Endodermal cell (in vitro differentiated cells): ENCODE measurements at places on chromosomes 11 and 22.

DNA sequence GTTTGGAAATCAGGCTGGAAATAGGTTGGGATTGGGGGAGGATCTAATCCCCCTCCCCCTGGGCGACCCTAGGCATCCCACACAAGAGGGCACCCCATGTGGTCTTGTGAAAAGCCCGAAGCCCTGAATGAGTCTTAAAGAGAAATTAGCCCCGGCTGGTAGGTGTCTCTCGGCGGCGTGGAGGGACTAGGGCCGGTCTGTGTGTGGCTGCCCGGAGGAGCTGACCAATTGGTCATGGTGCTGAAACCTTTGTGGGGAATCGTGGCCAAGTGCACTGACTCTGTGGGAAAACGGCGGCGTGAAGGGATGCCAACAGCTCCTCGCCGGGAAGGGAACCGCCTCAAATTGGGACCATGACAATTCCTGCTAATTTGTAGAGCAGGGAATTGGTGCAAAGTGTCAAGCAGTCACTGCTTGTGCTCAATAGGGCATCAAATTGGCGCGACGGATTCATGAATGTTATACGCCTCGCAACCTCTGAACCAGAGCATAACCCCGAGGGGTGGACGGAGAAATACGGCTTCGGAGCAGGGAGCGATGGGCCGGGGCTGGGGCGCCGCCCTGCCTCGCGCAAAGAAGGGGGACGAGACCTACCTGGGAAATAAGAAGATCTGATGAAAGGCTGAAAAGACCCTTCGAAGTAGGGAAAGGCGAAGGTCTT is 1.5 kb downstream of the DBX1 start:
- peak; percentile 94 for DNase-seq

GRCh38 chr22:49392247-49392646 is 435.4 kb downstream of the BRD1 start:
- peak; percentile 20 for DNase-seq

DNA sequence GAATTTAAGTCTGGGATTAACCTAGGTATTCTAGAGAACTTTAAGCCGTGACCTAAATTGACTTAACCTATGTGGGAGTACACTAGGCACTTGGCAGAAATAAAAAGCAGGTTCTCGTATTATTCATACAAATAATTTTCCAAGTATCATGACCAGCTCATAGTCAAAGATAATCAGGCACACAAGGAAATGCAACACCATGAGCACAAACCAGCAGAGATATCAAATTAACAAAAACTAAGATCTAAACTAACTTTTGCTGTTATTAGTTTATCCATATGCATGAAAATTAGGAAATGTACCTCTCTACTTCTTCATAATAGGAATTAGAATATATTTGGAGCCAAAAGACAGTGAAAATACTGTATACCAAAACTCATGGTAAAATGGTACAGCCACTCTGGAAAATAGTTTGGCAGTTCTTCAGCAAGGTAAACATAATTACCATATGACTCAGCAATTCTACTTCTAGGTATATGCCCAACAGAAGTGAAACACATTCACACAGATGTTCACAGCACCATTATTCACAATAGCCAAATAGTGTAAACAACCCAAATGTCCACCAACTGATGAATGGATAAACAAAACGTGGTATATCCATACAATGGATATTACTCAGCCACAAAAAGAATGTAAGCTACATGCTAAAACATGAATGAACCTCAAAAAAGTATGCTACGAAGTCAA is 154.1 kb downstream of the ENTHD1 start:
- no peak for DNase-seq

- DNase-seq, result no peak
These were observed 64.9 kb downstream of the DEPDC5 start for GRCh38 chr22:31818481-31819392.

GRCh38 chr11:9396752-9397151 is 12.3 kb downstream of the IPO7 start:
- DNase-seq, result no peak

DNA sequence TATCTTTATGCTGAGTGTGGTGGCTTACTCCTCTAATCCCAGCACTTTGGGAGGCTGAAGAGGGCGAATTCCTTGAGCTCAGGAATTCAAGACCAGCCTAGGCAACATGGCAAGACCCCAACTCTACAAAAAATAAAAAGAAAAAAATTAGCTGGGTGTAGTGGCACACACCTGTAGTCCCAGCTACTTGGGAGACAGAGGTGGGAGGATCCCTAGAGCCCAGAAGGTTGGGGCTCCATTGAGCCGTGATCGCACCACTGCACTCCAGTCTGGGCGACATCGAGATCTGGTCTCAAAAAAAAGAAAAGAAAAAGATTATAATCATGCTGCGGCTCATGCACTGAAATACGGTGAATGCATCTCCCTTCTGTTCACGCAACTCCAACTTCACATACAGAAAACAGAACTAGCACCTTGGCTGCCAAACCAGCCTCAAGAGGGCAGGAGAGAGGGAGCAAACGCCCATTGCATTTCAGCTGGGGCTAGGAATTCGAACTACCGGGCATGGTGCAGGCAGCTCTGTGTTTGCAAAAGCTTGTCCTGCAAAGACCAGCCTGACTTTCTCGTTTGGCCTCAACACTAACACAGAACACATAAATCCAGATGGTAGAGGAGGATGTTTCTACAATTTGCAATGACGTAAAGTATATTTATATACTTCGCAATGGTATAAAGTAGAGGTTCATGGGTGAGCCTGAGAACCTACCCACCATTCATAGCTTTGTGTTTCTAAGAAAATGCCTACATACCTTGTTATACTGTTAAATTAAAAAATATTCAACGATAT is 6.3 kb upstream of the SYNGR1 start:
- peak; percentile 92 for DNase-seq

GRCh38 chr11:29373725-29374124 is 643.1 kb downstream of the KCNA4 start:
- no peak for DNase-seq

DNA sequence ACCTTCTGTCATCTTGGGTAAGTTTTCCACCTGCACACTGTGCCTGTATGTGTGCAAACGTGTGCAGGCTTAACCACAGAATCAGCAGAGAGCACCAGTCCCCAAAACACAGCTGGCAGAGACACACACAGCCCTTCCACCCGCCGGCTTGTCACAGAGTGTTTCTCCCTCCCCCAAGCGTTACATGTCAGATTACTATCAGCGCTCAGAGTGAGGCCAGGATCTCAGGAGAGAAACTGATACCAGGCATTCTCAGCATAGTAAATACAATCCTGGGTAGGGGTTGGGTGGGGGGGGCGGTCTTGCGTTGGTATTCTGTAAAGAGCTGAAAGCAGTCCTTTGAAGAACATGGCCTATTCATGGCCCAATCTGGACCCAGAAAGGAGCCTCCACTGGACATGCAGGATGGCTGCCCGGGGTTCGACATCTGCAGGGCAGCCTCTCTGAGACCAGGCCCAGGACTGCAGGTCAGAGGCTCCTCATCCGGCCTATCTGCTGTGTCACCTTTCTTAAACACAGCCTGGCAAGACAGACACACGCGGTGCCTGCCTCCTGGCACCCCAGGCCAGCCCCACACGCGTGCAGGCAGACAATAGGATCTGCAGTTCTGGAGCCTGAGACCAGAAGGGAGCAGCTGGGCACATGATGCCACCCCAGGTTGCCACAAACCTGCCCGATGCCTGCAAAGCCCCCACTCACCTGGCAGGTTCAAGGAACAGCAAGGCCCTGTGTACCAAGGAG is 1.7 kb downstream of the OSBPL5 start:
- DNase-seq, result peak; percentile 52

GRCh38 chr11:10844356-10844755 is 13.5 kb downstream of the ZBED5 start:
- DNase-seq, result no peak

- peak; percentile 58 for DNase-seq
These were observed 229.6 kb downstream of the SWAP70 start for GRCh38 chr11:9893474-9893873.

DNA sequence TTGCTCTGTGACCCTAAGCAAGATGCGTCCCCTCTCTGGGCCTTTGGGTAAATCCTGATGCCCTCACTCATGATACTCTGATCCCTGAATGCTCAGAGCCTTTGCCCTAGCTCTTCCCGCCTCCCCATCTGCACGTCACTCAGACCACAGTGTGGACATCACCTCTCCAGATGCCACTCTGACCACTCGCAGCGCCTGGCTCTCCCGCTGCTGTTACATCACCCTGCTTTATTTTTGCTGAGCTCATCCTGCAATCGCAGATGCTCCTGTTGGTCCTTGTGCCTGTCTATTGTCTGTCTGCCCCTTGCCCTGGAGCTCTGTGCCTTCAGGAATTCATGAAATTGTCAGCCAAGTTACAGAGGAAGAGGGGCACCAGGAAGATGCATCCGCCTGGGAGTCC is 5.5 kb downstream of the OSM start:
- no peak for DNase-seq

- DNase-seq, result no peak
These were observed 2.0 kb upstream of the TIMP3 start for GRCh38 chr22:32799496-32799895.

DNA sequence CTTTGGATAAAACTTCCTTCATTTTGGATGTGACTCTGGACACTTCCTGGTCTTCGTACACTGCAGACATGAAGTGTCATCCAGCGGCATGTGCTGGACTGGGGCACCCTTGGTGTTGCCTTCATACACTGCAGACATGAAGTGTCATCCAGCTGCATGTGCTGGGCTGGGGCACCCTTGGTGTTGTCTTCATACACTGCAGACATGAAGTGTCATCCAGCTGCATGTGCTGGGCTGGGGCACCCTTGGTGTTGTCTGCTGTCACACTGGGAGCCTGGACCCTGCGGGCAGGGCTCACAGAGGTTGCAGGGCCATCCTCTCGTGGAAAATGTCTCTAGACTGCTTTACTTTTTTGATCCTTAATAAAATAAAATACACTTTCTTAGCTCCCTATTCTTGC is 771.4 kb downstream of the BRD1 start:
- no peak for DNase-seq
